A549 treated with dexamethasone at 1 μM for 4 hours (cell line): ENCODE measurements at places on chromosomes 11 and 22. TPM values are rescaled to one million over a fixed set of nuclear protein-coding genes. Genes with fewer than 3 reads are reported as not detected.

The UQCR10 gene
- 104 to 132 TPM (median 115 TPM) in 5 replicates for total RNA-seq

The OR8D1 gene
- total RNA-seq = not detected in 5 replicates

The OR56A4 gene
- not detected in 5 replicates for total RNA-seq

The PHETA2 gene
- total RNA-seq = not detected in 5 replicates

The FAM83F gene
- total RNA-seq = 0.01 TPM in 1 of 5 replicates, not detected in the others

The NCF4 gene
- 0.11 to 0.13 TPM in 2 of 5 replicates, not detected in the others for total RNA-seq

The ASPHD2 gene
- 1.5 to 2.0 TPM (median 1.7 TPM) in 5 replicates for total RNA-seq

The ANO9 gene
- 0.52 to 1.2 TPM (median 0.66 TPM) in 5 replicates for total RNA-seq

The OTOG gene
- total RNA-seq = not detected in 5 replicates

The TNNT3 gene
- 0.15 to 0.25 TPM in 2 of 5 replicates, not detected in the others for total RNA-seq

The HBB gene
- not detected in 5 replicates for total RNA-seq

The SIAE gene
- 12.4 to 16.7 TPM (median 15.2 TPM) in 5 replicates for total RNA-seq

The C11orf24 gene
- 54.1 to 63.2 TPM (median 61.7 TPM) in 5 replicates for total RNA-seq
